ENCODE measurements at places on chromosomes 4 and X.

DNA sequence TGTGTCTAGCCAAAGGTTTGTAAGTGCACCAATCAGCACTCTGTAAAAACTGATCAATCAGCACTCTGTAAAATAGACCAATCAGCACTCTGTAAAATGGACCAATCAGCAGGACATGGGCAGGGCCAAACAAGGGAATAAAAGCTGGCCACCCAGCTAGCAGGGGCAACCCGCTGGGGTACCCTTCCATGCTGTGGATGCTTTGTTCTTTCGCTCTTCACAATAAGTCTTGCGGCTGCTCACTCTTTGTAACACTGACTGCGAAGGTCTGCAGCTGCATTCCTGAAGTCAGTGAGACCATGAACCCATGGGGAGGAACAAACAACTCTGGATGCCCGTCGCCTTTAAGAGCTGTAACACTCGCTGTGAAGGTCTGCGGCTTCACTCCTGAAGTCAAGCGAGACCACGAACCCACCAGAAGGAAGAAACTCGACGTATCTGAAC lies 14.3 kb downstream of the HNRNPDL start:
- DNase-seq, result no peak

GRCh38 chr4:165682611-165683010 lies 190.4 kb upstream of the TLL1 start:
- no peak for DNase-seq

- no peak for DNase-seq
These were observed 483.1 kb downstream of the BCOR start for GRCh38 chrX:39614680-39614998.

GRCh38 chrX:109378281-109378680 lies 103.6 kb downstream of the GUCY2F start:
- DNase-seq, result no peak

DNA sequence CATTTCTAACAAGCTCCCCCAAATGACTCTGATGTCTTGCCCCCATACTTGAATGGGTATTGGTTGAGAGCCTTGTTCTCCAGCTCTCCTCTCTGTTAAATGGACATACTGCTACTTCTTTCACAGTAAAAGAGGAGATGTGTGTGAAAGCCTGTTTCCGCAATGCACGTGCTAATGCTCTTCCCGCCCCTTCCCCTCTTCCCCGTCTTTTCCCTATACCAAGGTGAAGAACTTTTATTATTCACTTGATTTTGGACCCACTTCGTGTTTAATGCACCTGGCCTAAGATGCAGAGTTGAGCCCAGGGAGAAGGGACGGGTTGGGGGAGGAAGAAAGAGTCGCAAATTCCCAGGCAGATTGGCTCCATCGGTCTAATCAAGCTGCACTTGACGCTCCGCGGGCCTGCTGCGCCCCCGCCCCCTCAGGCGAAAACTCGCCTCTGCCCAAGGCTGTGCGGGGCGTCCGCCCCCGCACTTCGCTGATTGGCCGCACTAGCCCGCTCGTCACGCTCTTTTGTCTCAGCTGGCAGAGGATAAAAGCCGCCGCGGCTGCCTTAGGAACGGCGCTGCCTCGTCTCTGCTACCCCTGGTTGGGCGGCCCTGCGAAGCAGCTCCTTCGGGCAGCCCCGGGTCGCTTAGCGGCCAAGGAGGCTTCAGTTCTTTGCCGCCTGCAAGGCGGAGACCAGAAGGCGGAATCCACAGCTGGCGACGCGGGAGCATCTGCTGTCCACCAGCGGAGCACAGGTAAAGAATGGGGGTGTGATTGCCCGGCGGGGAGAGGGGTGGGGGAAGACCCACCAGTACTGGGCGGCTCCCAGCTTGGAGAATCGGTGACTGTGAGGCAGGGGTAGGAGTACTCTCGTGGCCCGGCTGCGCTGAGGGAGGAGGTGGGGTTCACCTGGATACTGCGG lies at the start of gene ZCCHC12:
TSS of gene ZCCHC12 (plus strand) at position 562 of the 910 bp plus-strand sequence. CDS start 1,421 bp downstream, outside the sequence.
- peak; percentile 69 for DNase-seq

- DNase-seq, result no peak
These were observed 44.0 kb upstream of the EOLA2 start for GRCh38 chrX:149982310-149982709.

- no peak for DNase-seq
These were observed 64.9 kb upstream of the SCOC start for GRCh38 chr4:140308366-140309123.

DNA sequence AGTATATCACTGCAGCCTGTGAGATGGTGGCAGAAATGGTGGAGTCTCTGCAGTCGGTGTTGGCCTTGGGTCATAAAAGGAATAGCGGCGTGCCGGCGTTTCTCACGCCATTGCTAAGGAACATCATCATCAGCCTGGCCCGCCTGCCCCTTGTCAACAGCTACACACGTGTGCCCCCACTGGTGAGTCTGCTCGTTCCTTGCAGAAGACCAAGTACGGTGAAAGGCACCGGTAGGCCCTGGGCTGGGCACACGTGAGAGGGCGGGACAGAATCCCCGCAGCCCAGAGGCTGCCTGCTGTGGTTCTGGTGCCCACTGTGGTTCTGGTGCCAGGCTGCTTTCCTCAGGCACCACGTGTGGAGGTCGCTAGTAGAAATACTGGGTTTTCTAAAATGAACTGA lies 31.2 kb upstream of the MSANTD1 start:
- DNase-seq, result no peak

DNA sequence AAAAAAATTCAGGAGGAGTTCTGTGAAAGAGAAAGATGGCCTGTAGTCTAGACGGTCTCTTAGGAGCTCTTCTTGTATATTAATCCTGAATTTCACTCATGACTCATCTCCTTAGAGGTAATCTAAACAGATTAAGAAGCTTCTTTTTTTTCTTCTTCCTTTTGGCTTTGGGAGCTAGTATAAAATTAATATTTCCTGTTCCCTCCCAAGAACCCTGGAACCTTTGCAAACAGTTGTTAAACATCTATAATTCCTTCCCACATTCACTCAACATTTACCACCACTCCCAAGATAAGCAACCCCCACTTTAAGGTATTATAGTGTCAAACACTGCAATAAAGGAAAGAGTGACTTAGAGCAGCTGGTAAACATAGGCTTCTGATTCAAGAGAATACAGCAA lies 146.4 kb upstream of the EDNRA start:
- no peak for DNase-seq

DNA sequence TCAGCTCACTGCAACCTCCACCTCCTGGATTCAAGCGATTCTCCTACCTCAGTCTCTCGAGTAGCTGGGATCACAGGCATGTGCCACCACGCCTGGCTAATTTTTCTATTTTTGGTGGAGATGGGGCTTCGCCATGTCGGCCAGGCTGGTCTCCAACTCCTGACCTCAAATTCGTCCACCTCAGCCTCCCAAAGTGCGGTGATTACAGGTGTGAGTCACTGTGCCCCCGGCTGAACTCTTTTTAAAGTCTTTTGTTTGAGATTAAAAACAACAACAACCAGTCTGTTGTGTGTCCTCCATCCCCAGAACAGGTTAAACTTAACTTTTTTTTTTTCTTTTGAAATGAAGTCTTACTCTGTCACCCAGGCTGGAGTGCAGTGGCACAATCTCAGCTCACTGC lies 36.3 kb upstream of the RBPJ start:
- DNase-seq, result no peak

DNA sequence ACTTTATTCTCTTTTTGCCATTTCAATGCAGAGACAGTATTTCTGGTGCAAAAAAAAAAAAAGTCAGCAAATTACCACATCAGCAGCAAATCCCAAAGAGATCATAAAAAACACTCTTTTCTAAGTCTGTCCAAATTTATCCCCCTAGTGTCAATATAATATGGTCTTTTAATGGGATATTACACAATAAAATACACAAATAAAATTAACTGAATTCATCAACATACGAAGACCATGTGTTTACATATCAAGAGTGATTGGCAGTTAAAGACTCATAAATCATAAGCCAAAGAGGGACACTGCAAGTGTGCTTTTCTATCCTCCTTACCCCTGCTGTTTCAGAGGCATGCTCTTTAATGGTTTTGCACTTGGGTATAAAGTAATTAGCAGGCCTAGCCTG lies 340.2 kb upstream of the DKK2 start:
- no peak for DNase-seq

GRCh38 chr4:146041139-146042004 lies 102.7 kb upstream of the ZNF827 start:
- no peak for DNase-seq

- DNase-seq, result peak; percentile 21
These were observed 16.6 kb upstream of the ZNF718 start for GRCh38 chr4:107444-108429.

DNA sequence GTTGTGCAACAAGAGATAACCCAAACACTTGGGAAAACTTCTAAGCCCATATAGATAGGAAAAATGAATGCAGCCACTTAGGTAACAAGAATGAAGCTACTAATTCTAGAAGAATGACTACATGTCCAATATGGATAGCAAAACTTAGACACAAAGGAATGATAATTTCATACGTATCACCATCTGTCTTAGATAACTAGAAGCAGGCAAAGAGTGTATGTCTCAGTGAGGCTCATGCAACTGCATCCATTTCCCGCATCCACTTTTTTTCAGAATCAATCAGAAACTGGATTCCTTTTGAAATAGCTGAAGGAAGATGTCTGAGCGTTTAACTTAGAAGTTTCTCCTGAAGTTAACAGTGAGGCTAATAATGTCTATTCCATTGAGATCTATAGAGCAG lies 408.7 kb upstream of the PITX2 start:
- no peak for DNase-seq

GRCh38 chr4:91636083-91636482 lies 667.7 kb upstream of the GRID2 start:
- no peak for DNase-seq

DNA sequence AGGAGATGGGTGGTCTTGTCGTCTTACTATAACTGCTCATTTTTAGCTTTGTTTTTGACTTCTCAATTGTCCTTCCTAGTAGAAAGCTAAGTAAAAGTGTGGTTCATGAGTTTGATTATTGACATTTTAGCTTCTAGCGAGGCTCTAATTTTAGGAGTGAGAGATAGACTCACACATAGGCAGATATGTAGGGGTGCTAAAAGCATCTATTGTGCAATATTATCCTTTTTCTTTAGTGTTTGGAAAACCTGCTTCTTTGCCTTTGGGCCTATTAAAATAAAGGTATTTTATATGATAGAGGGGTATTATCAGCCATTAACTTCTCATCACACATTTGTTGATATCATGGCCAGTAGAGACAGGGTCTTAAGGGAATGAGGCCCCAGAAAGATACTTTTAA lies 195.3 kb downstream of the SPRY1 start:
- no peak for DNase-seq

DNA sequence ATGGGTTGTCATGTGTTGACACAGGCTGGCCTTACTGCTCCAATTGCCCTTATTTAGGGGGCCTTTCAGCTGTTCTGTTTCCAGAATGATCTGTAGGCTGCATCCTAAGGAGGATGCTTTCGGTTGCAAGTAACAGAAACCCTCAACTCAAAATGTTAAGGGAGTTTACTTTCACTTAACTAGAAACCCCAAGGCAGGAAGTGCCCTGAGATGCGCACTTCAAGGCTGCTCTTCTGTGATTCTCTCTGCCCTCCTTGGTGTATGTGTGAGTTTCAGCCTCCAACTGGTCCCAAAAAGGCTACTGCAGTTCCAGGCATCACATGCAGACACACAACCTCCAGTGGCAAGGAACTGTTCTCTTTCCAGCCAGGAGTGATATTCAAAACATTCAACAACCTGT lies 97.3 kb upstream of the ATP6AP2 start:
- no peak for DNase-seq

DNA sequence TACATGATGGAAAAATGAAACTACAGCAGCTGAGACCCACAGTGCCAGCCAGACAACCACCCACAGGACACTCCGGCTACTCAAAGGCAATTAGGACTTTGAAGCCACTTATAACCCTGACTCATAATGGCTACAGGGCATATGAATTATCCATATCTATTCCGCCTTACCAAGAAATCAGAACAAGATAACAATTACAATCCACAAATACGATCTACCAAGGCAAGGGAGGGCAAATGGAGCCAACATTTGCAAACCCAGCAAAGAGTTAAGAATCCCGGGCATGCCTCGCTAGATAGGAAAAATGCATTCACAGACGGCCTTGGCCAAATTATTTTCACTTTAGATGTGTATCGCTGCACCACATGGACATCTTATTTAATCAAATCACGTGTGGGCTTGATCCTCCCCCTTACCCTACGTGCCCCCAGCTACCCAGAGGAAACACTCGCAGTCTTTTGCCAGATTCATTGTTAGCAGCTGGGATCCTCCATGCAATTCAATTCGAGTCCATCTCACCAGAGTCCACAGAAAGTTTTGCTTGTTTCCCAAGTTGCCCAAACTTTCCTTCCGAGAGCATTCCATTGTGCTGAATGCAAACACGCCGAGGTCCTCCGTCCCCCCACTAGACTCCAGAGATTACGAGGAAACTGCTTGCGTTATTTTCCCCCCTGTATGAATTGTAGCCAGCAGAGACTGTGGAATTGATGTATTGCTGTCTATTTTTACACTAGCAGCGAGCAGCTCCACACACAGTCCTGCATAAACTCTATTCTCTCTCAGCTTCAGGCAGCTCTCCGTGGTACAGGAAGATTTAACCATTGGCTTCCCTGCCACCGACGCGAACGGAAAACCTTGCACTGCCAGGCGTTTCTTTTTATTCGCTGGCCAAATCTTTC lies 1.2 kb downstream of the PPARGC1A start:
- DNase-seq, result peak; percentile 38
